ACHN (cell line): ENCODE measurements at places on chromosomes 7 and 10.

- no peak for DNase-seq
These were observed 19.0 kb downstream of the NUDCD3 start for GRCh38 chr7:44471436-44471835.

DNA sequence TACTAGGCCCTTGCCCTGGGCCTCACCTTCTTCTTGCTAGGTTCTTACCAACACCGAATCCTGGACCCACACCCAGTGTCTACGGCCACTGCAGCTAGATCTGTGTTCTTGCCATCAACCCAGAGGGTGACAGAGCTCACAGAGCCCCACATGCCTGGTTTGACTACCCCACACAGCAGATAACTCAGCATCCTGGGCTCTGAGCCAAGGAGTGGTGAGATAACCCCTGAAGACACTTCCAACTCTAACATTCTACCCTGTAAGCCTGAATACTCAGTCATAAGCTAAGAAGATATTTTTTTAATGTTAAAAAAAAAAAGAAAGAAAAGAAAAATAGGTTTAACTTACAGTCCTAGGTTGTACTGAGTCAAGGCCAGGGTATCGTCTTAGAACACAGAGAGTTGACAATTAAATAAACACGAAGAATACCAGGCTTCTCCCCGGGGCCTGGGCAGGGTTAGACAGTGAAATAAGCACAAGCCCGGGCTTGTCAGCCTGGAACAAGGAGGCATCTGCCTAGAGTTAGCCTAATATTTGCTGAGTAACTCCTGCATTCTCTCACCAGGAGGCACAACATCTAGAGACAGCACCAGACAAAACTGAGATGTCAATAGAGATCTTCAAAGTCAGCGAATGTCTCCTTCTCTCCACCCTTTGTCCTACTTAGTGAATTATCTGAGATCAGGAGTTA lies 556.5 kb upstream of the LRRN3 start:
- peak; percentile 12 for DNase-seq

- DNase-seq = no peak
These were observed 86.8 kb downstream of the NOD1 start for GRCh38 chr7:30391806-30392205.

DNA sequence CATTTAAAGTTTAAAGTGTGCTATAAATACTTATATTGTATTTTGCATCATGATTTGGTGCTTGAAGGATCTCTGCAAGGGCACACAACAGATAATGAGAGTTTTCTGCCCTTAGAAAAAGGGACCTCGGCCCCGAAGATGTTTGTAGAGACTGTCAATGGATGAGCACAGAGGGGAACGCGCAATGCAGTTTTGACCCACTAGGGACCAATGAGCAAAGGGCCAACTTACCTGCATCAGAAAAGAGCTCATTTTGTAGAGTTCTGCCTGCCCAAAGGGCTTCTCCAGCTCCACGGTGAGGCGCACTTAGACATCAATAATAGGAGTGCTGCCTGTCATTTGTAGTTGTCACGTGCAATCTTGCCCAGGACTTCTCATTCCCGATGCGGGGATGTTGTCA lies 91.1 kb downstream of the BUB3 start:
- DNase-seq = no peak

DNA sequence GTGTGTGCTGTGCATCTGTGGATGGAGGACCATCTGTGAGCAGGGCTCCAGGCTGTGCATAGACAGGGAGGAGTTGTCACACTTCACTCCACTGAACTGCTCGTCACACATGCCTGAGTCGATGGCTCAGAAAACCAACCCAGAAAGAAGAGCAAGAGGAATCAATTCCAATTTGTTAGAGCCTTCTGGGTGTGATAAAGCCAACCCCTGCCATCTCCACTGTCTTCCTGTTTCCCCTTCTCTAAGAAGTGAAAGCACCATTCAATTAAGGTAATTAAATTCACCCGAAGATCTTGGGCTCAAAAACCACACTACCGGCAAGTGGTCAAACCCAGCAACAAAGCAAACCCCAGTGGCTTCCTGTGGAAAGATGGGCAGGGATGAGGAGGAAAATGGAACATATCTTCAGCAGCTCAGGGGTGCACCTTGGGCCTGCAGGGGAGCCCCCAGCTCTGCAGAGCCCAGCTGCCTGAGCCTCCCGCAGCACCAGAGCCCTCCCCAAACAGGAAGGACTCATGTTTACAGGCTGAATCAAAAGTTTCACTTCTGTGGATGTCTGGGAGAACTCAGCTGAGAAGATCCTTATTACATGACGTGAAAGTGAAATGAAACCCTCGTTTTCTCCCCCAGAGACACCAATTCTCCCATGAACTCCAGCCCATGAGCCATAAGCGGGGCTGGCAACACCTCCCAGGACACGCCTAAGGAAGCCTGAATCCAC lies 10.9 kb downstream of the C10orf71 start:
- DNase-seq = no peak

DNA sequence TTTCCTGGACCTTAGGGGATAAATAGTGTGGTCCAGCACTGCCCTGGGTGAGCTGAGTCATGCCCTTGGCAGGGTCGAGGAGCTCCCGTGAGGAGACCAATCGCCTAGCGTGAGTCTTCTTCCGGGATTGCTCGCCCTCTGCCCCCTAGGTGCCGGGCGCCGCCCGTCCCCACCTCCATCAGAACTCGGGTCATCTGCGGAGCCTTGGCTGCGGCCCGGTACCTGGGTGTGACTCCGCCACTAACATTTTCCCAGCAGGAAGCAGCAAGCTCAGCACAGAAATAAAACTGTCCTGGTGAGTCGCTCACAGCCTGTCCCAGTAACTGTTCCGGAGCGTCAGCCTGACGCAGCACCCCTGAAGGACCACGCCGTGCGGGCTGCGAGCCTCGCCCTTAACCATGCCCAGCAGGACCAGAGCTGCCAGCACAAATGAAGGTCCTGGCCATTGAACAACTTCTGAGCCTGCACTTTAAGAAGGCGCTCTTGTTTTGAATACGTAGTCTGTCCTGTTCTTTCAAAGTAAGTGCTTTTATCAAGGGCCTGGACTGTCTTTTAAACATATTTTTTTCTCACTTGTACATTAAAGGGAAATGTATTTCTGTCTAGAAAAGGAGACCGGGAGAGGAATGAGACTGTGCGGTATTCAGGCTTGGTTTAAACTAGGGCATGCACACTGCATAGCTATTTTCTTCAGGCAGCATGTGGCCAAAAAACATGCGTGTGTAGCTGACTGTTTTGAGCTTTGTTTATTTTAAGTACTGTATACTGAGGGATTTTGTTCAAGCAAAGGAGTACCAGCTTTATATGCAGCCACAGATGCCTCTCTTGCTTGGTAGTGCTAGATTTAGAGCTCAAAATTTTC lies 136.7 kb downstream of the HECW1 start:
- DNase-seq = no peak

GRCh38 chr10:104337521-104337984 lies 712 bp downstream of the ITPRIP start:
- DNase-seq = peak; percentile 49

DNA sequence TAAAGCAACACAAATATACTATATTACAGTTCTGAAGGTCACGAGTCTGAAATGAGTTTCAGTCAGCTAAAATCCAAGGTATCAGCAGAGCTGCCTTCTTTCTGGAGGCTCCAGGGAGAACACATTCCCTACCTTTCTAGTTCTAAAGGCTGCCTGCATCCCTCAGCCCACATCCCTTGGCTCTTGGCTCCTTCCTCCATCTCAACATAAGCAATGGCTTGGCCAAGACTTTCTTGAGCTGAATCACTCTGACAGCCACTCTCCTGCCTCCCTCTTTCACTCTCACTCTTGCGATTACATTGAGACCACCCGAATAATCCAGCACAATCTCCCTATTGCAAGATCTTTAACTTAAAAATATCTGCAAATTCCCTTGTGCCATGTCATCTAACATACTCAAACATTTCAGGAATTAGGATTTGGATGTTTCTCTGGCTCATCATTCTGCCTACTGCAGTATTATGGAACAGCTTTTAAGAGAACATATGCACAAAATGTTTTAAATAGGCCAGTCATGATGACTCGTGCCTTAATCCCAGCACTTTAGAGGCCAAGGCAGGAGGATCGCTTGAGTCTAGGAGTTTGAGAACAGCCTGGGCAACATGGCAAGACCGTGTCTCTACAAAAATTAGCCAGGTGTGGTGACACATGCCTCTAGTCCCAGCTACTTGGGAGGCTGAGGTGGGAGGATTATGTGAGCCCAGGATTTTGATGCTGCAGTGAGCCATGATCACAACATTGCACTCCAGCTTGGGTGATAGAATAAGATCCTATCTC lies 144.2 kb upstream of the VSTM2A start:
- no peak for DNase-seq

DNA sequence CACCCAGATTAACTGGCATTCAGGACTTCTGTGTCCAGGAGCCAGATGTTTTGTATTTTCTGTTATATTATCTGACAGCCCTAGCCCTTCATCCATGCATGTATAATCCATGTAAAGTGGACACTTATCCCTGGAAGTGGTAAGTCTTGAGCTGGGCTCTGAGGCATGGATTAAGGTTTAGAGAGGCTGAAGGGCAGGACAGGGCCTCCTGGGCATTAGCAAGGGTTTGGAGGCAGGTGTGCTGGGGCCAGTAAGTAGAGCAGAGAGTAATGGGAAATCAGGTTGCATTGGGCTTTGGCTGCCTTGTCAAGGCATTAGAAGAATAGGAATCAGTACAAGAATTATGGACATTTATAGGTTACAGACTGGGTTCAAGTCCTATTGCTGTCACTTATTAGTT lies 138.0 kb downstream of the DYNC1I1 start:
- DNase-seq = no peak

GRCh38 chr10:131871673-131872005 lies 29.2 kb upstream of the PPP2R2D start:
- no peak for DNase-seq

GRCh38 chr7:108135446-108136190 lies 5.5 kb upstream of the LAMB4 start:
- no peak for DNase-seq
